Fibroblast of skin of right biceps (primary cell): ENCODE measurements at places on chromosomes 1 and 21.

DNA sequence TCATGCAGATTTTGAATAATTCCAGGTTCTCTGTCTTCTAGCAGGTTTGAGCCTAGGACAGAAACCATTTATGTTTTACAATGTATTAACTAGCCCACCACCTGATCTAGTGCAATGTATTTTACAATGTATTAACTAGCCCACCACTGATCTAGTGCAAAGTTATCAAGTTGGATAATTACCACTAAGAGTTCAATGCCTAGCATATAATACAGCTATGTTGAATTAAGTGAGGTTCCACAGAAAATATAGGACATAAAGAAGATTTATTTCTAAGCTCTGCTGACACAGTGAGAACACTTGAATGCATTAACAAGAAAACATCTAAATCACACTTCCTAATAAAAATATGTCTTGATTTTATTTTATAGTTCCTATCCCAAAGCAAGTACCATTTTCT, 854.6 kb upstream of the NEGR1 start:
- DNase-seq: no peak

GRCh38 chr1:46448109-46448911, 41.3 kb upstream of the DMBX1 start:
- no peak for DNase-seq

- no peak for DNase-seq
Observed at GRCh38 chr1:29682171-29682918, 446.0 kb downstream of the PTPRU start.

DNA sequence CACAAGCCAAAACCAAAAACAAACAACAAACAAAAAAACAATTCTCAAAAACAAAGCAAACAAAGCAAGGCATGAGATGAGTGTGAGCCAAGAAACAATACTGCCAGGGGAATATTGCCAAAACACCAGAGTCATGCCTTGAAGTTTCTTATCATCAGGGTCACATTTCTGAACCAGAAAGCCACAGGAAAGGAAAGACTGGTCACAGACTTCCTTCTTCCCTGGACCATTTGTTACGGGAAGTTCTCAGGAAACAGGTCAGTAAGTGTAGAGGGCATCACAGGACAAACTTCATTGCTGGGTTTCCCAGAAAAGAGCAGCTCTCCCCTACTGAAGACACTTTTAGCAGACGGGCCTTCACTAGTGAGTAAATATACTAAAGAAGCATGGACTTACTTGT, 191.2 kb downstream of the GABPA start:
- DNase-seq: no peak

DNA sequence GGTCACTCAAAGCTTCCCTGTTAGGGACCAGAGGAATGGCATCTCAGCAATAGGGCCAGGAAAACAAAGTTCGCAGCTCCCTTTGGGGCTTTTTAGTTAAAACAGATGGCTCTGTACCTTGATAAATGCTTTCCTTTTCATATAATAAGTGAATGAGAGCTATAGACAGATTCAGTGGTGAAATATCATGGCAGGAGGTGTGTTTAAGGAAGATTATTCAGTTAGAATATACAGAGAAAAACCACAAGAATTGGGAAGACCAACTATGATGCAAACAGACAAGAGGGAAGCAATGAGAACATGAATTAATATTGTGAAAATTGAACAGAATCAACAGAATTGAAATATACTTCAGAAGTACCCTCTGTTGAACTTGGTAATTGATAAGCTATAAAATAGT, 379.4 kb downstream of the PLPP3 start:
- no peak for DNase-seq

DNA sequence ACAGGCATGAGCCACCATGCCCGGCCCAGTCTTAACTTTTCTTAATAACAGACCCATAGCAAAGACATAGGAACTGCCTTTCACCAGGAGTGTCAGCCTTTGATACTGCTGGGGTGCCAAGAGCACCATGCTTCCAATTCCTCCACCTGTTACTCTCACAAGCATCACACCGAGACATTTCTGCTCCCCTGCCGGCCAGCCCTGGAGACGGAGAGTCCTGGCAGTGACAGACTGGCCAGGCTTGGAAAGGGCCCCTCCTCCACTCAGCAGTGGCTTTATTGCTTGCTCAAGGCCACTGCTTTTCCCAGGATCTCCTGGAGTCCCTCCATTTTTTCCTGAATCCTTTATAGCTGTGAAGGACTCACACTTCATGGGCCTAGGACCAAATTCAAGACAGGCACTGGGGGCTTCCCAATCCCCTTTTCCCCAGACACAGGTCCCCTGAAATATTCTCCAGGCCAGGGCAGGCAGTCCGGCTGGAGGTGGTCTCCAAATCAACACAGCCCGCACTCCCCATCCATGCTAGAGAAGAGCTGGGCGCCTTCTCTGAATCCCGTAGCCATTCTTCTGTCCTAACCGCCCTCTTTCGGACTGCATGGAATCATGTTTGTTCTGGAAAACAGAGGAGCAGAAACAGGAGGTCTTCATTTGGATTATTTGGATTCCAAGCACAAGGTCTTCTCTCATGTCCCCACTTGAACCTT, 25.5 kb upstream of the PTPRF start:
- no peak for DNase-seq

- DNase-seq: no peak
Observed at GRCh38 chr1:219514728-219515127, 98.2 kb downstream of the ZC3H11B start.

DNA sequence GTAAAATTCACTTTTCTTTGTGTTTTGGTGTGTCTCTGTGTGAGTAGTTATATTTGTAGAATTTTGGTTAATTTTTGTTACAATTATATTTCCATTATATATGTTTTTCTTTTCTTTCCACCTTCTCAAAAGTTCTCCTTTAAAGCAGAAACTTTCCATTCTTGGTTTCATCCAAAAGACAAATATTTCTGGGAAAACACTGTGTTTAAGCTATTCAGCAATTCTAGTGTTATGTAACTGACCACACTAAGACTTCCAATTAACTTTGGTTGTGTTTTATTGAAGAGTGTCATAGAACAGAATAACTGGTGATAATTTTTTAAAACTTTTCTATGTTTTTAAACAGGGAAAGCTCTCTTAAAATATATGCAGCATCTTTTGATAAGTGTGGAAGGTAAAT, 13.6 kb upstream of the RGL1 start:
- DNase-seq: no peak

DNA sequence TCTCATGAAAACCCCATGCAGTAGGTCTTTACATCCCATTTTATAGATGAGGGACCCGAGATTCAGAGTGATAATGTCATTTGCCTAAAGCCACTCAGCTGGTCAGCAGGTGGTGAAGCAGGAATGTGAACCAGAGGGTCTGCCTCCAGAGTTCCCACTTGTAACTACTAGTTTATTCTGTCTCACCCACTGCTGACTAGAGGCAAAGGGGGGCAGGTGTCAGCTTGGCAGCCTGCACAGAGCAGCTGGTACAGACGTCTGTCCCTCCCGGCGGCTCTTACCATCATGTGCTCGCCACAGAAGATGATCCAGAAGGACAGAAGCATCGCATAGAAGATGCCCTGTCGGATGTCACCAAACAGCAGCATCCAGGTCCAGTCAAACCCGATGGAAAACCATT, 82.4 kb downstream of the WLS start:
- no peak for DNase-seq

GRCh38 chr1:154206196-154206595, at the start of gene CFAP141:
TSS of gene CFAP141 (minus strand) at chr1:154206333. CDS start at chr1:154206307, 26 bp downstream.
- no peak for DNase-seq

DNA sequence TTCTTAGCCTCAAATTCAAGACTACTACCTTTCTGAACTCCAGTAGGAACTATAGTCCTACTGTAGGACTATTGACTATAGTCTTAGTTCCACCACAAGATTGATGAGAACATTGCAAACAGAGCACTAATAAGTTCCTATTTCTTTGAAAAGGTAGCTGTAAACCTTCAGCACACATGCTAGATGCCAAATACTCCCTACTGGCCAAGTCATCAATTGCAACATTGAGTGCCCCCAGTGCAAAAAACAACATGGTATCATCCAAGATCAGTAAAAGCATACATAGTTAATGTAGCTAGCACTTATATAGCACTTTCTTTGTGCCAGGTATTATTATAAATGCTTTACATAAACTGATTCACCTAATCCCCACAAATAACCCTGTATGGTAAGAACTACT, 99.8 kb downstream of the MRPL39 start:
- DNase-seq: peak; percentile 23

- DNase-seq: no peak
Observed at GRCh38 chr1:15525050-15526020, 1.3 kb upstream of the DNAJC16 start.
